Uterus (tissue), 4 donors: ENCODE measurements at places on chromosomes 3 and 15. TPM values are rescaled to one million over a fixed set of nuclear protein-coding genes. Genes with fewer than 3 reads are reported as not detected.

The CFAP100 gene
- 0.98 TPM for total RNA-seq

The CLDN18 gene
- not detected for total RNA-seq

The ANKDD1A gene
- total RNA-seq, result 0.59 TPM

The MBNL1 gene
- total RNA-seq, result 219 TPM

The ZNF502 gene
- 7.7 TPM for total RNA-seq

The CHL1 gene
- 20.3 TPM for total RNA-seq

The CYFIP1 gene
- 61.5 TPM for total RNA-seq

The MRAS gene
- 22.1 TPM for total RNA-seq

The RTP1 gene
- not detected for total RNA-seq

The FANCD2OS gene
- total RNA-seq, result not detected

The CYP8B1 gene
- total RNA-seq, result not detected

The CIB2 gene
- total RNA-seq, result 10.3 TPM

The IL5RA gene
- under 0.01 TPM for total RNA-seq

The CHRM5 gene
- not detected for total RNA-seq

The CHRFAM7A gene
- 4.5 TPM for total RNA-seq

The CKMT1B gene
- 0.90 TPM for total RNA-seq

The XCR1 gene
- not detected for total RNA-seq

The NSMCE3 gene
- 9.4 TPM for total RNA-seq

The PSTPIP1 gene
- 1.3 TPM for total RNA-seq

The STRIT1 gene
- total RNA-seq, result not detected
